ENCODE measurements at places on chromosomes 2 and 18.

DNA sequence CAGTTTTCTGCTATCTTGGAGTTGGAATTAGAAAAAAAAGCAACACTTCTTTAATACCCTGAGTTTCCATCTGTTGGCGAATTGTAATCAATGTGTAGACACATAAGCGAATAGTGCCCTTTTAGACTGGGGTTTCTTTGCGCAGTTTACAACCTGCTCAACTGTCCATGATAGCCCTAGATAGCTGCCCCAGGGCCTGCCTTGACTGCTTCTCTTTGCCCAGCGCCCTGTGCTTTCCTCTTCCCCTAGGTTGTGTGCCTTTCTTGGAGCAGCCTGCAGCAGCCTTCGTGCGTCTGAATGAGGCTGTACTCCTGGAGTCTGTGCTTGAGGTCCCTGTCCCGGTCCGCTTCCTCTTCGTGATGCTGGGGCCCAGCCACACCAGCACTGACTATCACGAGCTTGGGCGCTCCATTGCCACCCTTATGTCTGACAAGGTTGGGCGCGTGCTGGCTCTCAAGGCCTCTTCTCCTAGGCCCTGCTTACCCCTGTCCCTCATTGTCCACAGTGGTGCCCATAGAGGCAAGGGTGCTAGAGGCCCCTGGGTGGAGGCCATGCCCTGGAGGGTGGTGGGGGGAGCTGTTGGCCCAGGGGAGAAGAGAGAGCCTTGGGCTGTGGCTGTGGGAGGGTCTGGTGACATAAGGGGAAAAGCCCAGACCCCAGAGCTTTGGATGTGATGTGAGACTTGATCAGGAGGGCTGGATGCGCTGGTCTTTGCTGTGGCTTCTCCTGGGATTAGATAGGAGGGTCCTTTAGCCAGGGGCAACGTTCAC lies 6.9 kb downstream of the SLC4A3 start:
- no peak for DNase-seq

GRCh38 chr2:29056452-29056851 lies 17.9 kb downstream of the PCARE start:
- DNase-seq: no peak

DNA sequence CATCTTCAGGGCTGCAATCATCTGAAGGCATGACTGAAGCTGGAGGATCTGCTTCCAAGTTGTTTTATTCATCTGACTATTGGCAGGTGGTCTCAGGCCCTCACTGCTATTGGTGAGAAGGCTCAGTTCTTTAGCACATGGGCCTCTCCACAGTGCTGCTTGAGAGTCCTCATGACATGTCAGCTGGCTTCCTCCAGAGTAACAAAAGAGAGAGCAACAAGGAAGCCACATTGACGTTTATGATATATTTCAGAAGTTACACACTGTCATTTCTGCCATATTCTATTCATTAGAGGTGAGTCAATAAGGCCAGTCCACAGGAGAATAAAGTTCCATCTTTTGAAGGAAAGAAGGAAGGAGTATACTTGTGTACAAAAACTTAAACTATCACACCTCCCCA lies 7.9 kb upstream of the SIGLEC15 start:
- no peak for DNase-seq

- DNase-seq: no peak
Observed at GRCh38 chr2:75074228-75074627, 115.8 kb downstream of the POLE4 start.

DNA sequence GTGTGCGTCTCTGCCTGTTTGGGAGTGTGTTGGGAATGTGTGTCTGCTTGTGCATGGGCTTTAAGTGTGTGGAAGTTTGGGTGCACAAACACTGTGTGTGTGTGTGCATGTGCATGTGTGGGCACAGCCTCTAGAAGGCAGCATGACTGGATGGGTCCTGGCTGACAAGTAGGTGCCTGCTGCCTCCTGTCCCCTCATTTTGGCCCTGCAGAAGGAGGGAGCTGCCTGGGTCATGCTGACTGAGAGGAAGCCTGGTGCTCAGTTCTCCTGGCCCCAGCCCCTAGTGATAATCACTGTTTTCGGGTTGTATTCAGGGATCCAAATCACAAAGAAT lies 34.1 kb downstream of the GLI2 start:
- no peak for DNase-seq

GRCh38 chr2:105005181-105005951 lies 32.5 kb upstream of the MRPS9 start:
- no peak for DNase-seq

DNA sequence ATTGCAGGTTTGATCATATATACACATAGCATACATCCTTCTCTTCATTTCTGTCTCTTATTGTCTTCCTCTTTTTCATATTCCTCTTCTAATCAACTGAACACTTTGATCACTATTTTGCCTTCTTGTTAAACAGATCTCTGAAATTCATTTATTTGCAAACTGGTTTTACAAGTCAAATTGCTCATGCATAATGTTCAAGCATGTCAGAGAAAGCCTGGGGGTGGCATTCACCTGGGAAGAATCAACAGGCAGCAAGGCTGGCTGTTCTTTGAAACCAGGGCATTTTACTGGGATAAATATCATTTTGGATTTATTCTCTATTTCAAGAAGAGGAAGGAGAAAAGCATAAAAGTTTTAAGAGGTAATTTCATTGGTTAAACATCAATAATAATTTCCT lies 66.9 kb upstream of the LRATD1 start:
- no peak for DNase-seq

GRCh38 chr18:63147973-63148372 lies 171.6 kb downstream of the BCL2 start:
- no peak for DNase-seq

GRCh38 chr2:229852565-229852964 lies 69.2 kb downstream of the TRIP12 start:
- DNase-seq: peak; percentile 13

GRCh38 chr2:50753234-50753633 lies 278.7 kb downstream of the NRXN1 start:
- DNase-seq: no peak

GRCh38 chr2:225131898-225132297 lies 89.6 kb upstream of the DOCK10 start:
- DNase-seq: no peak

DNA sequence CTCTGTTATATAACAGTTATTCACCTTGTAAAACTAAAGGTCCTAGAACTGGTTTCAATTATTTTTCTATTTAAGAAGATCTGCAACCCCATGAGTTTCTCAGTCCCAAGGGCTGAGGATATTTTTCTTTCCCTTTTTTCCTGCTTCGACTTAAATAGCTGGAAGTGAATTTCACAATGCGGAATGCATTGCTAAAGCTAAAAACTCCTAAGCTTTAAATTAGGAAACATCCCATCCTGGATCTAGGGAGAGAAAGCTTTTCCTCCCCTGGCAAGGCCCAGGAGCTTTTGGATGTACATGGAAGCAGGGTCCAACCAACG lies 1.4 kb downstream of the RFX8 start:
- DNase-seq: no peak

DNA sequence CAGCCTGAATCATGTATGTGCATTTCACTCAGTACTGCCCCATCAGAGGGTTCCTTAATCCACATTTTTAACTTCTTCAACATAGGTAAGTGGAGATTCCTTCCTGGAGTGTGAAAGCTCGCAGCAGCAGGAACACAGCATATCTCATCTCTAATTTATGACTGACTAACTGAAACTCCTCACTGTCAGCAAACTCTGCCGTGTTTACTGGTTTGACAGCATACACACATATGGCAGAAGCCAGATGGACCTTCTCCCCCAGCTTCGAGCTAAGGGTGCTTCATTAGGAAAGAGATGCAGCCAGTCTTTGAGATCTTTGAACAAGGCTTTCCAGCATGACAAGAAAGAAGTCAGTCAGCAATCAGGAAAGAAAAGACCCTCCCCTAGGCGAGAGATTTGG lies 200.3 kb upstream of the ACVR2A start:
- no peak for DNase-seq

- no peak for DNase-seq
Observed at GRCh38 chr2:236629961-236630872, 60.6 kb downstream of the ACKR3 start.

DNA sequence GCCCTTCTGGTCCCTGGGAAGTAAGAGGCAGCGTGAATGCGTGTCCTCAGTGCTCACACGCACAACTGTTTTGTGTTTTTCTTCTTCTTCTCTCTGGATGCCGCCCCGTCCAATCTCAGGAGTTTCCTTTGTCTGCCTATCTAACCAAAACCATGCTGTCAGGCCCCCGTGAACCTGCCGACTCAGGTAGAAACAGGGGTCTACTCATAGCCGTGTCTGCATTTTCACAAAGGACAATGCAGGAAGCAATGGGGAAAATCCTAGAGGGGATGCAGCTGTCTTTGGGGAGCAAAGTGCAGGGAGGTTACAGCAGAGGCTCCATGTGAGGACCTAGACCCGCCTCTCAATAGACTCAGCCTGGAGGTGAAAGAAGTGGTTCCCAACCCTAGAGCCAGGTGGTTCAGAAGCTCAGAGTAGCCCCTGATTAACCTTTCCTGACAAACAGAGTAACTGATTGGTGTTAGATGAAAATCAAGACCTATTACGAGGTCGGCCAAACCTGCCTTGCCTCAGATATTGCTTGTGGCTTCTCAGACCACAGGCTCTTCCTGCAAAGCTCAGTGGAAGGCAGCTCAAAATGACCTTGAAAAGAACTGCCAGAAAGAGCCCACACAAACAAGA lies 49.3 kb downstream of the CD226 start:
- no peak for DNase-seq

DNA sequence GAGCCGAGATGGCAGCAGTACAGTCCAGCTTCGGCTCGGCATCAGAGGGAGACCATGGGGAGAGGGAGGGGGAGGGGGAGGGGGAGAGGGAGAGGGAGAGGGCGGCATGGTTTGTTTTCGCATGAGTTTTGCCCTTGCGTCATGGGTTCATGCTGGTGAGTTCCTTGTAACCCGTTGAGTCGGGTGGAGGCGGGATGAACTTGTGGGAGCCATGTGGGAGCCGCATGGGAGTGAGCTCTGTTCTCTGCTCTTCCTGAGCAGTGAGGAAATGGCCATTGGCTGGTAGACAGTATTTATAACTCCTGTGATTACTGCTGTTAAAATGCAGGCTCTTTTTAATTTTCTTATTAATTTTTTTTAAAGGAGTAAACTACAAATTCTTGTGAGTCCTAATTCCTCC lies 108.0 kb downstream of the CEP192 start:
- no peak for DNase-seq

DNA sequence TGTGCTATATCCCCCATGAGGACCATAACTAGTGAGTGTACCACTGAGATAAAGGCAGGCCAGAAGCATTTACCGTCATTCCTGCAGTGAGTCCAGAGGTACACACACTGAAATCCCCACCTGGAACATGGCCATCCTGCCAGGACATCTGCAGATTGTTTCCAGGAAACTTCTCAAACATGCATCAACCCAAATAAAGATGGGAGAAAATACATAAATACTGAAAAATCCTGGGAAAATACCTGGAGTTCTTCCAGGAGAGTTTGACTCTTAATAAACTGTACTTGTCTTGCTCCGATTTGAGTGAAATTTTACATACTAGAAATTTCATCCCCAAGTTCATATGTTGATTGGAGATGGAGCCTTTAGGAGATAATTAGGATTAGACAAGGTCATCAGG lies 388.1 kb upstream of the KLHL29 start:
- DNase-seq: no peak

GRCh38 chr2:185473838-185474237 lies 264.8 kb upstream of the FSIP2 start:
- DNase-seq: no peak

DNA sequence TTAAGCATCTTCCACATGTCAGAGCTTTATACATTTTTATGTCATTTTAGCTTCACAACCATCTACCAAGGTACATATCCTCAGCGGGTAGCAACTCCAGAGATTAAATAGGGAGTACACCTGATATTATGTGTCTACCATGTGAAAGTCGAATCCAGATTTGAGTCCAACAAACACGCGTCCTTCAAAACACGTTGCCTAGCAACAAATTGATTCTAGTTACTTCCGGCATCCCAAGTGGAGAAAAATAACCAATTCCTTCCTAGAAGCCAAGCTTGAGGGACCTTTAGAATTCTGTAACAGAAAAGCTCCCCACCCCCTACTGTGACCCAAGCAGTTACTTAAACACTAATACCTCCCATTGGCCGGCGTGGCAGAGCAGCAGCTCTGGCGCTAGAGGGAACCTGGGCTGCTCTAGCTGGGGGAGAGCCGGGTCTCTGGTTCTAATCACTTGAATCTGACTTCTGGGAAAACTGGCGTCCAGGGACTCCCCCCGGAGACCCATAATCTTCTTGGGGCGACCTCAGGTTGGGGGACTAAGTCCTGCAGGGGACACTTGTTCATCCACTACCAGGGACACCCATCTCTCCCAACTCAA lies at the start of gene ERICH2:
Gene ERICH2, plus strand, starts transcription at position 371 of the 598 bp plus-strand sequence. CDS start 304 bp downstream, outside the sequence.
- peak; percentile 38 for DNase-seq

- no peak for DNase-seq
Observed at GRCh38 chr2:64608867-64609226, 44.9 kb downstream of the SERTAD2 start.

DNA sequence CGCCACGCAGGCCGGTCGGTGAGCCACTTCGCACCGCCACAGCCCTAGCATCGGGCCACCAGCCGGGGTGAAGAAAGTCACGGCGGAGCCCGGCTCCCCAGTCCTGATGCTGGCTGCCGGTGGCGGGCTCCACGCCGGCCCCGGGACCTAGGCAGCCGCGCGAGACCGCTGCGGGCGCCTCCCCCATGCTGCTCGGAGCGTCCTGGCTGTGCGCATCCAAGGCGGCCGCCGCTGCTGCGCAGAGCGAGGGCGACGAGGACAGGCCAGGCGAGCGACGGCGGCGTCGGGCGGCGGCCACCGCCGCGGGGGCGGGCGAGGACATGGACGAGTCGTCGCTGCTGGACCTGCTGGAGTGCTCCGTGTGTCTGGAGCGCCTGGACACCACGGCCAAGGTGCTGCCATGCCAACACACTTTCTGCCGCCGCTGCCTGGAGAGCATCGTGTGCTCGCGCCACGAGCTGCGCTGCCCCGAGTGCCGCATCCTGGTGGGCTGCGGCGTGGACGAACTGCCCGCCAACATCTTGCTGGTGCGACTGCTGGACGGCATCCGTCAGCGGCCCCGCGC lies 433 bp downstream of the SH3RF3 start:
- DNase-seq: peak; percentile 11

DNA sequence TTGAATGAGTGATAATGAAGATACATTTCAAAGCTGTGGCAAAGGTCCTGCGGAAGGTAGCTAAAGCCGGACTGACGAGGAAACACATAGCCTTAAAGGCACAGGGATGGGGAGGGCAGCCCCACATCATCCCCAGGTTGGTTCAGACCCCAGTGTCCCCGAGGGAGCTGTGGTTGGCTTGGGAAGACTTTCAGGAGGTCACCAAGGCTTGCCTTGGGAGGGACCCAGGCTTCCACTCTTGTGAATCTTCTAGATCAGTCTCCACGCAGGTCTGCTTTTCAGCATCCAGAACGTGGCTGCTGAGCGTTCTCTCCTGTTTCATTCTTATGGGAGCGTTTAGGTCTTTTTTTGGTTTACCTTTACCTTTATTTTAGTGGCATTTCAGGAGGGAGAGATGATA lies 16.8 kb downstream of the KIF1A start:
- DNase-seq: no peak

GRCh38 chr18:78679031-78679430 lies 300.6 kb upstream of the SALL3 start:
- no peak for DNase-seq
